Immature natural killer cell (primary cell): ENCODE measurements at places on chromosomes 1 and 21. TPM values are rescaled to one million over a fixed set of nuclear protein-coding genes. Genes with fewer than 3 reads are reported as not detected.

- DNase-seq, result no peak
Measured at GRCh38 chr1:115404911-115405310, 66.9 kb upstream of the NGF start.

DNA sequence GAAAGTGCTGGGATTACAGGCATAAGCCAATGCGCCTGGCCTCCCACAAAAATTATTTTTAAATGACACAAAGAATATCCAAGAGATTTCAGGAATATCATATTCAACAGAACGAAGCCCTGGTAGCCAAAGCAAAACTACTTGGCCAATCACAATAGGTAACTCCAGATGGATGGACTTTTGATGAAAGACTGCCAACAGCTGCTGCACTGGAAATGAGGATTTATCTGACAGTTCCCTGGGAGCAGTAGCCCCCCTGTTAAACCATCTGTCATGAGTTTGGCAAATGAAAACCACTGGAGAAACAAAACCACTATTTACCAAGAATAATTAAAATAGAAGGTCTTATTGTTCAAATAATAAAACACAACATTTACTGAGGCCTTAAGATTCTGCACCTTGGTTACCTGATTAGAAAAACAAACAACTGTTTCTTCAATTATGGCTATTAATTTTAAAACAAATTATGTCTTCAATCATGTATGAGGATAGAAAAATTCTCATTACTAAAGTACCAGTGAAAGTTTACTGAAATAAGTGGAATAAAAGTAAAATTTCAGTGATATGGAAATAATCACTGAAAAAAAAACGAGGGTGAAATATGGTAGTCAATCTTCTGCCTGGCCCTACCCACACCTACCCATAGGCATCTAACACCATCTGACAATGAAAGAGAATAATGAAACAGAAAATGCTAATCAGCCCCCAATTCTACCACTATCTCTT is 34.3 kb upstream of the PSMG1 start:
- DNase-seq, result no peak

DNA sequence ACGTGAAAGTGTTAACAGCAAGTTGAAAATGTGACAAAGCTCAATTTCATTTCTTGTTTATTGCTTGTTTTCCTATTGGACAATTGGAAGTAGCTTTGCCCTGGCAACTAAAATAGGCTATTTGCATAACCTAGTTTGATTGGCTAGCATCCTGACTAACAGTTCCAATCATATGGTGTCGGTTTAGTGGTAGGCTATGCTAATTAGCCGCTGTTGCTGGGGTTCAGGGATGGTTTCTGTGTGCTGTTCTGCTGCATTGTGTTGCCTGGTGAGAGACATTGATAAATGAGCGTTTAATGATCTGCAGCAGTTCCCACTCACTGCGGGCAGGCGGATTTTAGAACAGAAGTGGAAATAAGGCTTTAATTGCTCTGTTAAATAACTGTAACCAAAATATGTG is 68.5 kb downstream of the DYRK1A start:
- peak; percentile 87 for DNase-seq

The ATP6V1G3 gene
- polyA plus RNA-seq, result not detected

DNA sequence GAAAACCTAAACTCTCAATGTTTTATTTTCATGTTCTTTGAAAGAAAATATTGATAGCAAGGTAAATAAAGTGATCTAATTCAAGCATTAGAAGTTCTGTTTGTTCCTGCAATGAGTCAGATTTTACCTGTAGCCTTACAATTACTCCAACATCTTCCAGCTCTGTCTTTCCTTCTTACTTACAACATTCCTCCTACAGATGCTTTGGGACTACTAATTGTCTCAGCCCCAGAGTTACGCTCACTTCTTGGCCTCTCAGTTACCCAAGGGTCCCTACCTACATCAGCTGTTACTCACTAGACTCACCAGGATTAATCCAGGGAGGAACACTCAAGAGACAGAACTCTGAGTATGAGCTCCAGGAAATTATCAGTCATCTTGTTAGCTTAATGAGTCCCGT is 26.4 kb downstream of the OR14A16 start:
- no peak for DNase-seq

GRCh38 chr1:156549390-156549789 is 23.0 kb downstream of the IQGAP3 start:
- no peak for DNase-seq

- DNase-seq, result peak; percentile 46
Measured at GRCh38 chr1:150281221-150281757, 1.1 kb upstream of the CIART start.

DNA sequence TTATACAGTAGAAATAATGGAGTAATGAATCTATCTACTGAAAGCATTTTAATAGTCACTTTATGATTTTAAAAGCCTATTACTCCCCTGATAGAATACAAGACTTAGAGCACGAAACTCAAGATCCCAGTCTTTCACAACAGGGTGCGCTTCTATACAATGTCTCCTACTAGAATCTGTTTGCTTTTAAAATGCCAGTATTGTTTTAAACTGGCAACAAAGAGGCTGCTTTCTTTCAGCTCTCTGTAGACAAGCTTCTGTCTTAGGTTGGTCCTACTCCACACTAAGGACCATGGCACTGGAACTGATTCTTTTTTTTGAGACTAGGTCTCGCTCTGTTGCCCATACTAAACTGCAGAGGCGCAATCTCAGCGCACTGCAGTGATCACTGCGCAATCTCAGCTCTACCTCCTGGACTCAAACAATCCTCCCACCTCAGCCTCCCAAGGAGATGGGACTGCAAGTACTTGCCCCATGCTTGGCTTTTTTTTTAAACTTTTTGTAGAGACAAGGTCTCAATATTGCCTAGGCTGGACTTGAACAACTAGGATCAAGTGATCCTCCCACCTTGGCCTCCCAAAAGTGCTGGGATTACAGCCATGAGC is 4.8 kb downstream of the DCAF8 start:
- DNase-seq, result no peak

GRCh38 chr1:229572286-229572685 is 13.8 kb upstream of the ABCB10 start:
- DNase-seq, result no peak

The TRAF3IP3 gene
- 287 TPM for polyA plus RNA-seq

GRCh38 chr1:2174348-2175054 is 20.1 kb downstream of the FAAP20 start:
- peak; percentile 21 for DNase-seq

DNA sequence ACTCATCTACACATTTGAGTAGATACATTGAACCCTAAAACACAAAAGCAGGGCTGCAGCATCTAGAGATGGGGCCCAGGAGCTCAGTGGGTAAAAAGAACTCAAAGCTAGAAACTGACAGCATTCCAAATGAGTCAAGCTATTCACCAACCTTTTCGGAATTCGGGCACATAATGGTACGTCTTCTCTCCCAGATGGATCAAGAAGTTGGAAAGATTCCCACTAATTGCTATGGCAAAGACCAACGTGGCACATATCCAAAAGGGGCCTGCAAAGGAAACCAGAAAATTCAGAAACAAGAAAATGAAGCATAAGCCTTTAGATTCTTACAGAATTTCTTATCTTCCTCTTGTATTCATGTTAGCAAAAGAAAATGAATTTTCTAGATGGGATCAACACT is 18.4 kb downstream of the YIPF1 start:
- no peak for DNase-seq

GRCh38 chr1:31568895-31569595 is 7.3 kb upstream of the TINAGL1 start:
- DNase-seq, result no peak

DNA sequence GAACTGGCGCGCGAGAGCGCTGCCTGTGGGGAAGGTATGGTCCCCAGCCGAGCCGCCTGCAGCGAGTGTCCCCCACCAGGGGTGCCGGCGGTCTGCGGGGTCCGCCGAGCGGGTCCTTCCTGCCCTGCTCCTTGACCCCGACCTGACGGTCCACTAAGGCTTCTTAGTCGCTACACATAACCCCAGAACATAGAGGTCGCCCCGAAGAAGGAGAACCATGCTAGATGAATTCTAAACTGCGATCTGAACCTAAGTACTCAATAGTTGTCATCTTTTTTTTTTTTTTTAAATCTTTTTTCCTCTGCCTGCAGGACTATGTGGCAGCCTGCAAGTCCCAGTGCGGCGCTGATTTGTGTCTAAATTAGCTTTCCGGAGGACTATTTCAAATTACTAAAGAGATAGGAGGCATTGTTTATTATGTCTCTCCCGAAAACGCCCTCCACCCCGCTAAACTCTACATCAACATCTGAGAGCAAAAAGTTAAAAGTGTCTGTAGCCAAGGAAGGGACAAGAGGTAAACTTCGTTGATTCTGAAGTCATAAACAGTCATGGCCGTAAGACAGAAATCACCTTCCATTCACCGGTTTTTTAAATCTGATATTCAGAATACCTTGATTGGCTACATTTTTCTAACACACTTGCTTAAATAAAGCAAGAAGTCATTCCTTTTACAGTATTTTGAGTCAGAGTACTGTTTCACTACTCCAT is 476 bp downstream of the AXDND1 start:
- DNase-seq, result no peak

The GBP2 gene
- 106 TPM for polyA plus RNA-seq

- DNase-seq, result no peak
Measured at GRCh38 chr21:46096596-46097335, 1.1 kb upstream of the COL6A2 start.

The CD164L2 gene
- polyA plus RNA-seq, result not detected

GRCh38 chr1:23108918-23109533 is 59.6 kb downstream of the LUZP1 start:
- DNase-seq, result no peak
